ENCODE measurements at places on chromosomes 5 and 9.

- no peak for DNase-seq
Observed at GRCh38 chr5:13316176-13316575, 628.3 kb downstream of the DNAH5 start.

- DNase-seq: no peak
Observed at GRCh38 chr5:56513141-56513540, 280.0 kb upstream of the ANKRD55 start.

DNA sequence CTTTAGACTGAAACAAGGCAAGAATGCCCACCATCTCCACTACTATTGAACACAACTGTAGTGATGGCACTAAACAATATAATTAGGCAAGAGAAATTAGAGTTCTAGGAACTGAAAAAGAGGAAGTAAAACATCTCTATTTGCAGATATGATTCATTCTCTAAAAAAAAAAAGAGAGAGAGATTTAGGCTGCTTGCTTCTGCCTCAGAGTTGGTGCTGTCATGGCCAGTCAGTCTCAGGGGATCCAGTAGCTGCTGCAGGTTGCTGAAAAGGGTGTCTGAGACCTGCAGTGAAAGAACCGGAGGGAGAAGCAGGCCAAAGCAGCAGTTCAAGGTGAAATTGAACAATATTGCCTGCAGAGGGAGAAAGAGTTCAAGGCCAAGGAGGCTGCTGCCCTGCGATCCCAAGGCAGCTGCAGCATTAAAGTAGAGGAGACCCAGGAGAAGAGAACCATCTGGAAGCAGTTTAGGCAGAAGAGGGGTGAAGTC is 72.5 kb downstream of the AP3B1 start:
- DNase-seq: no peak

GRCh38 chr9:2559192-2560152 is 62.1 kb upstream of the VLDLR start:
- no peak for DNase-seq

- DNase-seq: no peak
Observed at GRCh38 chr9:38380872-38381534, 11.5 kb upstream of the ALDH1B1 start.

- DNase-seq: no peak
Observed at GRCh38 chr5:106827061-106827460, 843.7 kb downstream of the EFNA5 start.

Data from SHP77 (cell line).